ENCODE measurements at places on chromosomes 1 and 21.

DNA sequence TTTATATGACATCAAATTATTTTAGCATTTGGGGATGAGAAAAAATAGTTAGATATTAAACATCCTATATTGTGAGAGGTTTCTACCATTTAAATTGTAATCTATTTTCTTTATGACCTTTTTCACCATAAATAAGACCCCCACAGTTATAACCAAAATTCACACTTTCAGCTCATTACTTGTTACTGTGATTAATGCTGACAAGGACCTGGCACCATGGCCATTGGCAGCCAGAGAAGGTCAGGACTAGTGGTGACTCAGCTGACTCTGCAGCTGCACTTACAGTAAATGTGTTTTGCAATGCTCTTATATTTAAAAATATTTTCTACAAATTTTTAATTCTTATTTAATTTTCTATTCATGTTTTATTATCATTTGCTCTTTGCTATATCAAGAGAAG lies 133.3 kb upstream of the C1orf105 start:
- DNase-seq = no peak

- no peak for DNase-seq
Observed at GRCh38 chr21:17775431-17776126, 43.6 kb downstream of the C21orf91 start.

DNA sequence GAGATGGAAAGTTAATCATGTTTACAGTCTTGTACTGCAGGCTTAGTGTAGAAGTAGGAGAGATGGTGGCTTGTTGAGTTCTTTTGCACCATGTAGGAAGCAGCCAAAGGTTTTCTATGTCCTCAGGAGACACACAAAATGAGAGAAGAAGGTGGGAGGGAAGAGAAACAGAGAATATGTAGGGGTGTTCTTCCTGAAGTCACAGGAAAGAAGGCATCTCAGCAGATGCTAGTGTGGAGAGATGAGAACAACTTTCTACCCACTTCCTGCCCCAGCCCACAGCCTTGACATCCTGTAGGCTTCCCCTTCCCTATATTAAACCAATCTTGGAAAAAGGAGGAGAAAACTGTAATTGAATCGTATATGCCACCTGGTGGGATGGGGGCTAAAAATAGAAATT lies 217.0 kb downstream of the S1PR1 start:
- DNase-seq = no peak

GRCh38 chr21:25911730-25912401 lies 177.1 kb downstream of the GABPA start:
- no peak for DNase-seq

DNA sequence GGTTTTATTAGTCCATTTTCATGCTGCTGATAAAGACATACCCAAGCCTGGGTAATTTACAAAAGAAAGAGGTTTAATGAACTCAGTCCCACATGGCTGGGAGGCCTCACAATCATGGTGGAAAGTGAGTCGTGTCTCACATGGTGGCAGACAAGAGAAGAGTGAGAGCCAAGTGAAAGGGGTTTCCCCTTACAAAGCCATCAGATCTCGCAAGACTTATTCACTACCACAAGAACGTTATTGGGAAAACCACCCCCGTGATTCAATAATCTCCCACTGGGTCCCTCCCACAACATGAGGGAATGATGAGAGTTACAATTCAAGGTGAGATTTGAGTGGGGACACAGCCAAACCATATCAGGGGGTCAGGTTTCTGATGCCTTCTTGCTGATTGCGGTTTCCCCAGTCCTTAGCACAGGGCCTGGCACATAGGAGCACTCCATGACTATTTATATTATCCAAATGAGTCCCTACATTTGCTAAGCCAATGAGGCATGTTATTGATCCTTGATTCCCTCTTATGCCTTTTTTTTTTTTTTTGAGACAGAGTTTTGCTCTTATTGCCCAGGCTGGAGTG lies 35.3 kb upstream of the PAXBP1 start:
- DNase-seq = no peak

DNA sequence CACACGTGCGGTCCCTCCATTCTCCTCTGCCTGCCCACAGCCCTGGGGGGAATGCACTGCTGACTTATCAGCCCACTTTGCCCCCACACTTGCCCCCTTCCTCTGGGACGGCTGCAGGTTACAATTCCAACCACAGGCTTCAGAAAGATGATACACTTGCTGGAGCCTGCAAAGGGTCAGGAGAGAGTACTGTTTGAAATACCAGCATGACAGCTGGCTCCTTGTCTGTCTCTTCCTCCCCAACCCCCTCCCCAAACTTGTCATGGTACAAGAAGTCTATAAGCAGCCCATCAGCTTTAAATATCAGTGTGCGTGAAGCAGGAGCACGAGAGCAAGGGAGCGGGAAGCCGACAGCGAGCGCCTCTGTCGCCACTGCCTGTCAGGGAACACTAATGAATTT lies 62.4 kb downstream of the ERI3 start:
- DNase-seq = no peak

- DNase-seq = no peak
Observed at GRCh38 chr21:14602382-14602958, 56.4 kb upstream of the SAMSN1 start.

GRCh38 chr1:29963946-29964345 lies 727.6 kb downstream of the PTPRU start:
- DNase-seq = no peak

DNA sequence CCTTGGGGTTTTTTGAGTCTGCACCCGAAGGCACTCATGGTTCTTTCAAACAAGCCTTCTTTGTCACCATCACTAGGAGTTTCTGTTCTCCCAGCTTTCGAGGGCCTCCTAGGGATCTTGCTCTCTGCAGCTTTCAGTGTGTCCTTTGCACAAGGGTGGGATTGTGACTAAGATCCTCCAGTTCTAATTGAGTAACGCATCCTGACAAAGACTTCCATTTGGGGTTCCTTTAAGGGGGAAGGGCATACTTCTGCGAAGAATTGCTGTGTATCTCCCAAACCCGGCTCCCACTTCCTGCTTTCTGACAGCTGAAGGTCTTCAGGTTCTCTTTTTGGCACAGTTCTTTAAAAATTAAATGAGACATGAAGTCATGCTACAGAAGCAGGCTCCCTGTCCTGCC lies 139.4 kb downstream of the EDEM3 start:
- DNase-seq = no peak

GRCh38 chr21:28587748-28588147 lies 404.9 kb downstream of the LTN1 start:
- no peak for DNase-seq

DNA sequence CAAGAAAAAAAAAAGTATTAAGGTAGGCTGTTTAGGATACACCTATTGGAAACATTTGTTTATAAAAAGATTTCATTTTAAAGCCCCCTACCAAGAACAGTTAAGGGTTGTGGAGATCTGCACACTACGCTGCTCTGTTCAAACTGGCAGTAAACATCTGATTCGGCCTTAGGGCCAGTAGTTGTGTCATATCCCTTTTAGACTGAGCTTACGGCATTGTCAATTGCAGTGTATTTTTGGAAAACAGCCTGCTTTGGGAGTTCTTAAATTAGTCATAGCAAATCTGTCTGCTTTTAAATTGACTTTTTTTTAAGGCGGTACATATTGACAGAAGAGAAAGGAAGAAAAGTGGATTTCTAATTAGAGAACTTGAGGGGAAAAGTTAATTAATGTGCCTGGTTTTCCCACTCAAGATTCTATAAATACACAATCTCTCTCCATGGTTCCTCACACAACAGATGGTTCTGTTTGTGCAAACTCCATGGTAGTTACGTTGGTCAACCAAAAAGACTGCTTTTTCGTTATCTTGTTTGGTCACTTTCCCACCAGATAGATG lies 1.7 kb upstream of the ELK4 start:
- DNase-seq = no peak

- DNase-seq = peak; percentile 30
Observed at GRCh38 chr1:18814425-18814824, 45.0 kb downstream of the TAS1R2 start.

DNA sequence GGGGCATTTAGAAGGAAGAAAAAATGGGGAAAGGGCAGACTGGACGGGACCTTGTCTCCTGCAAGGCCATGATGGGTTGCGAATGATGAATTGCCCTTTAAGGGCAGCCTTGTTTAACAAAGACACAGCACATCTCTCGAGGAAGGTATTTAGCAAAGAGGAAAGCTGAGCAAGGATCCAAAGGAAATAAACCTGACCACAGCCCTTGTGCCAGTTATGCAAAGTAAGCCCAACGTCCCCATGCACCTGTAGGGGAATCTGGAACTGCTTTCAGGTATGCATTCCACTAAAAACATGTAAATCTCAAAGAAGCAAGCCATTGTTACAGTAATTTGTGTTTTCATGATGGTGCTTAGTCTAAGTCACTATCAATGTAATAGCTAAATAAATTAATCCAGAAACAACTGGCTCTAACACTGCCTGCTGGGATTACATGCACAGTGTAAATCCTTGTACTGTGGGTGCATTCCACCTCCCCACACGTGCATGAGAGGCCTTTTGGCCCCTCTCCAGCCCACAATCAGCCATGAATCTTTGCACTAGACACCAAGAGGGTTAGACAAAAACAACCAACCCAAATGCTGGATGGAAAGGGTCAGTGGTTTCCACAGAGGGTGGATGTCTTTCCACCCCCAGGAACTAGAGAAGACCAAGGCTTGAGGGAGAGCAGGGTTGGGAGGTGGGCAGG lies 228.8 kb upstream of the KAZN start:
- DNase-seq = no peak

DNA sequence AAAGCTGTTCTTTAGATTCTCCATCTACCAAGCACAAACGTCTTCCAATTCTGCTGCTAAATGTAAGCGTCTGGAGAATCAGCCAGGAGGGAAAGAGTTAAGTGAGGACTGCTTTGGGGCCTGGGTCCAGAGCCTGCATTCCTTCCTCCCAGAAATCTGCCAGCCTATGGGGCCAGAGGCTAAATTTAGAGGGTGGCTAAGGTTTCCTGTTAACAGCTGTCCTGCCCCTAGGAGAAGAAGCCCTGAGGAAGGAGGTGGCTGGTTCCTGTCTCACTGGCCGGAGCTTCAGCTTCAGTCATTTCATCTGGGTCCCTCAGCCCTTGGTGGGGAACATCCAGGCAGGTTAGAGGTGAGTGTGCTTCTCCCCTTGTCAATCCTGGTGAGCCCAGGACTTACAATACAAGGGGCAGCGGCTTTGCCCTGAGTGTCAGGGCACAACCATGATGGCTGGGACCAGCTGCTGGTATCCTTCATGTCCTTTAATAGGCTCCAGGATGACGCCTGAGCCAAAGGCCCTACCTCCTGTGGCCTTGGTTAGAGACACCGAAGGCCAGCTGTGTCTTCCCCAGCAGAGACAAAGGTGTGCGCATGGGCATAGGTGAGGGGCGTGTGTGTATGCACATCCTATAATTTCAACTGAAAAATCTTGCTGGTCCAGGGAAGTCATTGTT lies at the start of gene STYXL2:
STYXL2 (plus strand) TSS at position 230 of the 671 bp plus-strand sequence. CDS start 775 bp downstream, outside the sequence.
- peak; percentile 80 for DNase-seq

- no peak for DNase-seq
Observed at GRCh38 chr21:21076491-21076890, 78.3 kb downstream of the NCAM2 start.

- peak; percentile 65 for DNase-seq
Observed at GRCh38 chr21:41763398-41763931, 3.4 kb downstream of the RIPK4 start.

DNA sequence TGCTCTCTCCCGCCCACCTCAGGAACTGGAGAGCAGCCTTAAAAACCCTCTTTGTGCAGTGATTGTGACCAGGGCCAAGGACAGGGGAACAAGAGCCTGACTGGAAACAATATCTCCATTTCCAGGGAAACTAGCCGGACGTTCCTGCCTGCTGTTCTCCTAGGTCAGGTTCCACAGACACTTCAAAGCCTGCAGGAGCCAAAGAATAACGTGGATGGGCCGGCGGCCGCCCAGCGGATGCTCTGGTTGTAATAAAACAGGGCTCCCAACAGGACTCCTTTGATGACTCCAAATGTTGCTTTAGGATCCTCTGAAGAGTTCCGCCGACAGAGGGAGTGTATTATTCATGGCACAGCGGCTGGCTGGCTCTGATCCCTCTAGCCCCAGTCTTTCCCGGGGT lies 162.2 kb downstream of the PLXNA2 start:
- peak; percentile 51 for DNase-seq

- DNase-seq = no peak
Observed at GRCh38 chr1:206439205-206439604, 31.1 kb upstream of the IKBKE start.

- DNase-seq = peak; percentile 75
Observed at GRCh38 chr1:58785442-58786058, 1.7 kb upstream of the JUN start.

DNA sequence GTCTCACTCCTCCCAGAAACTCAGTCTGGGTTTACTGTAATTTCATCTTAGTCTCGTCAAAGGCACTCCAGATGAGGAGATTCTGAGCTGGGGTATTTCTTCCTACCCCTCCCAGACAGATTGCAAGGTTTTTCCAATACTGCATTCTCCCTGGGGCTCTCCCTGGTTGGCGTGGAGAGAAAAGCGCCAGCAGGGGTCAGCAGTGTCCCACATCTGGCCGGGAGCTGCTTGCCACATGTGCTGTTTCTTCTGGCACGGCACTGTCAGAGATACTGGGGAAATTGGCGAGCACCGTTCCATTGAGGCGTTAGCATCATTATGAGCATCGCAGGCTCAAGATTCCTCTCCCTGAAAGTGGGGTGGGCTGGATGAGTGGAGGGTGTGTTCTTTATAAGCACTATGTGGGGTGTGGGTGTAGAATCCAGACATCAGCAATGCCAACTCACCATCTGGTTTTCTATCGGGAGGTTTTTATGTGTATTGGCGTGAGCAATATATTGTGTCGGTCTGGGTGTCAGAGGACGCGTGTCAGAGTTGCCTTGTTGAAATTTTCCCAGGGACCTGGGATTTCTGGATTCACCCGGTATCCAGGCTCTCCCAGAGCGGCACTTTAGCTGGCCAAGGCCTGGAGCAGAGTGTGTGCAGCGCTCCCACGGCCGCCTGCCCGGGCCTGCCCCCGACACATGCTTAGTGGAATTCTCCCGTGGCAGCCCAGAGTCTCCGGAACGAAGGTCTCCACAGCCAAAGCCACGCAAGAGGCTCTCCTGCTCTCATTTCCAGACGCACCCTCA lies 8.0 kb upstream of the NAV1 start:
- peak; percentile 86 for DNase-seq

DNA sequence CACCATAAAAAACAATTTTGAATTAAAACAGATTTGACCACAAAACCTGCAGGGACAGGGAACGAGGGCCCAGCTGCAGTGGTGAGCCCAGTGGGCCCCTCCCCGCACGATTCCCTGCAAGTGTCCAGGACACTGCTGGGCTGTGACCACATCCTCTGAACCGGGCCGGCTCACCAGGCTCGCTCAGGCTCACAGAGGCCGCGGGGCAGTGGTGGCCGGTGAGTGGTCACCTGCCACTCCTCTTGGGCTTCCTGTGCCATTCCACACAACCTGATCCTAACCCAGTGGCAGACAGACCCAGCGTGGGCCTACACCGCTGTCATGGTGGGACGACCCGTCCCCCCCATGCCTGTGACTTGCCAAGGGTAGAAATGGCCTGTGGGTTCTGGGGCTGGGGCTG lies 36.5 kb upstream of the RIPK4 start:
- no peak for DNase-seq
